ENCODE measurements at places on chromosomes 2 and 18.

DNA sequence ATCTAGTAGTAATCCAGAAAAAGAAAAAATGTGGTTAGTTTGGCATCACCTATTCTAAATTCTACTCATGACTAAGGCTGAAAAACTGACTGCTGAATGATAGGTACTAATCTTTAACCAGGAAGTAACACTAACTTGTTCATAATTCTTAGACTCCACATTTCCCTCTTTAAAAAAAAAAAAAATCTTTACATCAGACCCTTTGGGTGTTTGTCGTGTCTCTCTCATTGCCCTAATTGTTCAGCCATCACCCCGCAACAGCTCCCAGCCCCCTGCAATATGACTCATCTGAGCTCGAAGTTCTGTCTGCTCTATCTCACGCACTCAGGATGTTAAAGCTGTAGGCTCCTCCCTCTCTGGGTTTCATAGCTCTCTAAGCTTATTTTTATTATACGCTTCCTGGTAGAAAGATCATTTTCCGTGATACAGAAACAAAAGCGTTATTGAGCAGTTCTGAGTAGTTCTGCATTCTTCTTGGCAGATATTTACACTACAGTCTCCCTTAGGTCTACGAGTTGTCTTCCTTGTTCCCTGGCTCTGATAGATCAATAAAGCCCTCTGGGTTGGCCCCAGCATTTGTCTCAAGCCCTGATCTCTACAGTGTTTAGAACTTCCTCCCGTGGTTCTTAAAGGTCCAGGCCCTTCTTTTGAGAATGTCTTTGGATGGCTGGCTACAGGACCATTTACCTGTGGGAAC lies 95.6 kb downstream of the TNFRSF11A start:
- peak; percentile 73 for DNase-seq

DNA sequence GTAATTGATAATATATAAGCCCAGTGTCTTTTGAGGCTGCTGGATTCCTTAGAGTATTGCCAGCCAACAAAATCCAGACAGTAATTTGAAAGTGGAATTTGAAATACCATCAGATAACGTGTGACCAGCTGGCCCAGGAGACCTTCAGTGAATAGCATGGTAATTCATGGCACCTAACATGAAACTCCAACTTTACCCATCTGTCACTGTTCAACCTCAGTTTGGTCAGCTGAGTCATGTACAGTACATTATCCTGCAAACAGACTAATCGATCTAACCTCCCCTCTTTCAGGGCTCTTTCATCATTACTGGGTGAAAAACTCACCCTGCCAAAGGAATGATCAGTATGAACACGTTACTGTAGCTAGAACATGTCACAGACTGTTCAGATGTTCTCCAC lies 230.6 kb downstream of the DOK6 start:
- no peak for DNase-seq

DNA sequence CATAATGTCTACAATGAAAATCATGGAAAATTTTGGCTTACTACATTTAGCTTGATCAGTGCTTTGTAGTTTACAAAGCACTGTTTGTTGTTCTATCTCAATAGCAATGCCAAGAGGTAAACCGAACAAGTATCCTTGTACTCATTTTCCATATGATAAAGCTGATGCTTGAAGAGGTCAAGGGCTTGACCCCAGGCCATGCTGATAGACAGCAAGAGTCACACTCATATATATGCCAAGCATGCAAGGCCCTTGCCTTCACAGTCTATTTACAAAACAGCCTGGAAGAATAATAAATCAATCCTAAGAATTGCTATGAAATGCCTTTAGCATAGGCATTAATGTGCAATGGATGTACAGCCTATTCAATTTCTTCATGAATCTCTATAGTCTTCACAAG lies 71.8 kb downstream of the SLC8A1 start:
- no peak for DNase-seq

DNA sequence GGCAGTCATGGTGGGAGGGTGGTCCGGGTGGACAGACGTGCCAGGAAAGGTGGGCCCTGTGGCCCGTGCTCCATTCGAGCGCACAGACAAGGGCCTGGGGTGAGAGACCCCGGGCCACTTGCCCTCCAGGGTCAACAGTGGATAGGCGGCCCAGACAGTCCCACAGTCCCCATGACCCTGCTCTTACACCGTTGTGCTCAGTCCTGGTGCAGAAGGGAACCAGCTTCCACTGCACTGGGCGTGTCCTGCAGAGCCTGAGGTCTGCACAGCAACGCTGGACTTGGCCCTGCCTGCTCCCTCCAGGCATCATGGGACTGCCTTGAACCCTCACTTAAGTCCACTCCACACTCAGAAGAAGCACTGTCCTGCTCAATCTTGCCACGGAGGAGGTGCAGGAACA lies 52.0 kb downstream of the PXDN start:
- no peak for DNase-seq

DNA sequence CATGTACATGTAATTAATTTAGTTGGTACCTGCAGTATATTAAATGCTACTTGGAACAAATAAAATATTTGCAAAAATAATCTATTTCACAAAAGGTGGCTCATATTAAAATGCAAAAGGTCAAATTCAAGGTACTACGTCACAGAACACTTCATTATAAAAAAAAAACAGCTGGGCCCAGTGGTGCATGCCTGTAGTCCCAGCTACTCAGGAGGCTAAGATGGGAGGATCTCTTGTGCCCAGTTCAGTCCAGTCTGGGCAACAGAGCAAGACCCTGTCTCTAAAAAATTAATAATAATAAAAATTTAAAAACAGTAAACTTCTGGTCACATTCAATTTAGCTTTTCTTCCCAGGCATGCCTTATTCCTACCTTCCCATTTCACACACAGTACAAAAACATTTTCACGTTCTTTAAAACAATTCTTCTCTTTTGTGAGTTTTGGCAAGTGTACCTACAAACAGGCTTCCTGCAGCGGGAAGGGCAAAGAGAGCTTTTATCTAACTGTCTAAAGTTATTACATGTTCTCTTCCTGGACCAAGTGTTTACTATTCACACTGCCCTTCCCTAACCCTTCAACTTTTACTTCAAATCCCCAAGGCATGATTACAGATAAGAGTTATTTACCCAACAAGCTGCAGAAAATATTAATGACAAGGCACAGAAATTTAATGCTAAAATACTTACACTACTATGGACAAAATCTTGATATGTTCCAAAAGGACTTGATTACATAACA lies 10.7 kb downstream of the BAZ2B start:
- DNase-seq, result no peak

DNA sequence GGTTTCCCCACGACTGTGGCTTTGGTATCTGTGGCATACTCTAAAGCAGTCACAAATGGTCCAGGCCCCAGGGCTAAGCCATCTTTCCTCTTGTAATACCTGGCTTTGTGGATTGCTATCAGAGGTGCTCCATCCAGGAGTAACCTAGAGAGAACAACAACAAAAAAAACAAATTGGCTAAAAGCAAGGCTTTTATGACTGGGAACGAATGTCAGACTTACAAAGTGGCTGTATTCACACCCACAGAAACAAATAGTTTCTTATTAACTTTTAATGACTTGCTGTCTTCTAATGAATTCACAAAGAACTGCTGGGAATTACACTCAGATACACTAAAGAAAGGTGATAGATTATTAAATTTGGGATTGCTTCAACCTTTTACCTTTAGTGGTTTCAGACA lies 35.1 kb downstream of the HDHD2 start:
- no peak for DNase-seq

DNA sequence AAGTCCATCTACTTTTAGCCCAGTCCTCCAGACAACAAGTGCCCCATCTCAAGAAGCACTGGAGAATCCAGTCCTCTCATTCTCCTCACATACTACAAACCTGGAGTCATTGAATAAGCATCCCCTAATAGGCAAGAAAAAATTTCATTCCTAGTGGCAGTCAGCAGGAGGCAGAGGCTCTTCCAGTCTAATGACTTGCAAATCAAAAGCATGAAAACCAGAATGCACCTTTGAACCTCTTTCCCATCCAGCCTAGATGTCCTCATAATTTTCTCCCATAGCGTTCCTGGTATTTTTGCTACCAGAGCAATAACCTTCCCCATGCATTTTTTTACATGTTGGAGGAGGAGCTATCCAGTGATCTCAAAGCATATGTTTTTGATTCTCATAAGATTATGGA lies 252.6 kb downstream of the TTC32 start:
- DNase-seq, result no peak

DNA sequence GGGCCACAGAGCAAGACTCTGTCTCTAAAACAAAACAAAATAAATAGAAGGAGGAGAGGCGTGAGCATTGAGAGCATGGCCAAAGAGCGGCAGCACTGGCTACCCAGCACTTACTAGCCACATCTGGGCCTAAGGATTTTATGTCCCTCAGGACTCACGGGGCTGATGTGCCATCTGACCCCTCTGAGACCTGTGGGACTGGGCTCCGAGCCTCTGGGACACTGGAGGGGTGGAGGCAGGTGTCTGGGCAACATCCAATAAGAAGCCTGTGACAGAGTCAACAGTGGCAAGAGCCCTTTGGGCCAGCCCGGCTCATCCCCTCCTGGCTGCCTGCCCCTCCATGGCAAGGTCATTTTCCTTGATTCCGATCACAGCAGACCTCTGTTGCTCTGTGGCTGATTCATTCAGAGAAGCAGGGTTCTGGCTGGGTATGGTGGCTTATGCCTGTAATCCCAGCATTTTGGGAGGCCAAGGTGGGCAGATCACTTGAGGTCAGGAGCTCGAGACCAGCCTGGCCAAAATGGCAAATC lies 60.7 kb downstream of the RRM2 start:
- no peak for DNase-seq

- DNase-seq, result peak; percentile 16
Measured at GRCh38 chr2:165889158-165889557, 64.4 kb downstream of the TTC21B start.

- DNase-seq, result peak; percentile 99
Measured at GRCh38 chr18:13566941-13567746, 159.2 kb downstream of the FAM210A start.

- no peak for DNase-seq
Measured at GRCh38 chr2:37656512-37657423, 14.7 kb downstream of the CDC42EP3 start.

DNA sequence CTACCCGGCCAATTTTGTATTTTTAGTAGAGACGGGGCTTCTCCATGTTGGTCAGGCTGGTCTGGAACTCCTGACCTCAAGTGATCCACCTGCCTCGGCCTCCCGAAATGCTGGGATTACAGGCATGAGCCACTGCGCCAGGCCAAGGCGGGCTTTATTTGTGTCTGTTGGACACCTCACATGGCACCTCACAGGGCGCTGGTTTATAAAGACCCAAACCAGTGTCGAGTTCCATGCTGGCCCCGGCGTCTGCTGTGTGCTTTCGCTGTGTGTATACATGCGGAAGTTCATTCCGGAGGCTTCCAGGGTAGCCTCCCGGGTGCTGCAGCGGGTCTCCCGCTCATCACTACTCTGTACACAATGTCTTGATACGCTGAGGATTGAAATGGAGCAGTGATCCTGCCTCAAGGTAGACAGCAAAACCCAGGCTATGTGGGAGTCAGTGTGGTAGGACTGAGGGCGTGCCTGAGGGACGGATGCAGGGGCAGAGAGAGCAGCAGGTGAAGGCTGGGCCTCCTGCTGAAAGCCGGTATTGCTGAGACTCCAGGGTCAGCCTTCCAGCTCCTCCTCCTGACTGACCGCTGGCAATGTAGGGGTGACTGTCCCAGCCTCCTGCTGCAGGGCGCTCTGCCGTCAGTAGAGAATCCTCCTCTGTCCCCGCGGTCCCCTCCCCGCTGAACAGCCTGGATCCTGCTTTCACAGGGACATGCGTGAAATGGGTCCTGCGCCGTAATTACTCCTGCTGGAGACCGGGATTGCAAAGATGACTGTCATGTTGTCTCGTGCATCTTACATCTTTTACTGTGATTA lies 22.7 kb downstream of the LDLRAD4 start:
- no peak for DNase-seq

- DNase-seq, result peak; percentile 97
Measured at GRCh38 chr2:231717281-231718171, 9.2 kb downstream of the PTMA start.

DNA sequence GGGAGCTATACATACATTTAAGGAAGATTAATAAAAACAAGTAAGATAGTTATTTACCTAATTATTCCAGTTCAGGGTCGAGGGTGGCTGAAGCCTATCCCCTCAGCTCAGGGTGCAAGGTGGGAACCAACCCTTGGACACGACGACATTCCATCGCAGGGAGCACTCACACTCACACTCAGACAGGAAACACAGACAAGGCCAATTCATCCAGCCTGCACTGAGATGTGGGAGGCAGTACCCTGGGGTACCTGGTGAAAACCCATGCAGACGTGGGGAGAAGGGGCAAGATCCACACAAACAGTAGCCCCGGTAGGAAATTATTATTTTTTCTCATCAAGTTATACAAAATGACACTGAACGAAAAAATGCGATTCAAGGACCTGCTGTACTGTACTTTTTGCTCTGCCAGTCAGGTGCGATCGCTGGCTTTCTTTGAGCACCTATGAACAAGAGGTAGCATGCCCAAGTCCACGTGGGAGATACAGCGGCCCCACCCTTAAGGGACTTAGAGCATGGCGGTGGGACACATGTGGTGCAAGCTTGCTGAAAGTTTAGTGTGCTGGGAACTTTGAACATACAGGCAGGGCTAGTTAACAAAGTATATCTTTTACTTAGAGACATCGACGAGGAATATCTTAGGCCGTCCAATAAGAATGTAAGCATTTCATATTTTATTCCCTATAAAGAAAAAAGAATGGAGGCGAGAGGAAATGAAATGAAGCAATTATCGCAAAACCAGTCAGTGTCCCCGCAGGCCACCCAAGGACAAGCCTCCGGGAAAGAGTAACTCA lies 624 bp downstream of the METTL8 start:
- peak; percentile 5 for DNase-seq

GRCh38 chr2:23050388-23050787 lies 334.6 kb upstream of the KLHL29 start:
- no peak for DNase-seq

DNA sequence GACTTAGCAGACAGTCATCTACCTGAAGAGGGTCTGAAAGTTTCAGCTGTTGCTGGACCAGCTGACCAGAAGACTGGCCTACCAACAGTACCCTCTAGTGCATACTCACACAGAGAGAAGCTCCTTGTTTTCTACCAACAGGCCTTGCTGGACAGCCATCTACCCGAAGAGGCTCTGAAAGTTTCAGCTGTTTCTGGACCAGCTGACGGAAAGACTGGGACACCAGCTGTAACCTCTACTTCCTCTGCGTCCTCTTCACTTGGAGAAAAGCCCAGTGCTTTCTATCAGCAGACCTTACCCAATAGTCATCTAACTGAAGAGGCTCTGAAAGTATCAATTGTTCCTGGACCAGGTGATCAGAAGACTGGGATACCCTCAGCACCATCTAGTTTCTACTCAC lies 63.2 kb downstream of the ALMS1 start:
- no peak for DNase-seq

GRCh38 chr2:132443106-132443505 lies 26.5 kb downstream of the GPR39 start:
- DNase-seq, result no peak

DNA sequence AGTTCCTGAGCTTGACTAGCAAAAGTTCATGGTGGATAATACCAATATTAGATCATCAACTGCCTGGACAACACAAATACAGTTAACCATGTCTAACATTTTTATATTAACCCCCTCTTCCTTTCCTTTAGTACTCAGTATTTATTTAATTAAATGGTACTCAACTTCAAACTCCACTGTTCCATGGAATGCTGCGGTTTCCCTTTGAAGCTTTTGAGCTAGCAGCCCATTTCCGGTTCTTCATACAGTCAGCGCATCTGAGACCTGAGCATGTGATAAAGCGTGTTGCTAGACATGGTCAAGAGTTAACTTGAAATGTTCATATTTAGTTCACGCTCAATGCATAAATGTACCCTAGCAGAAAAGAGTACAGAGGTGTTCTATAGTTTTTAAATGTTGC lies 278.4 kb downstream of the ALPK2 start:
- no peak for DNase-seq
